ENCODE measurements at places on chromosomes 4 and X. TPM values are rescaled to one million over a fixed set of nuclear protein-coding genes. Genes with fewer than 3 reads are reported as not detected.
A peak's percentile ranks its signal among the peaks of the same experiment; 100 is the strongest.

DNA sequence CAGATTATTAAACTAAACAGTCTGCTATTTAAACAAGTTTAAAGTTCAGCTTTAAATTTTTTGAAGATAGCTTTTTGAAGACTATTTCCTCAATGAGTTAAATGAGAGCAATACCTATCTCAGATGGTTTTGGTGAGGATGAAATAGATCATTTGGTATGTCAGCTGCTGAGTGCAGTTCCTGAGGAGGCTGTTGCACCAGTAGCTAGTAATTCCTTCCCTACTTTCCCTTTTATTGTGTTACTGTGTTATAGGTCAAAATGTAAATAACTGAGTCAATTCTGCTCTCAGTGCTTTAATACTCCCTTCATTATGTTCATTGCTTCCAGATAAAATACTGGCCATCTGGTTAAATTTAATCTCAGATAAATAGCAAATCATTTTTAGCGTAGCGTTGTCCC lies 48.6 kb downstream of the BMPR1B start:
- no peak for DNase-seq

- no peak for DNase-seq
Observed at GRCh38 chr4:127610488-127610887, 22.3 kb upstream of the INTU start.

The FBXW7 gene
- total RNA-seq = 42.2 TPM

GRCh38 chrX:21838937-21839333 lies 482 bp upstream of the MBTPS2 start:
- DNase-seq = no peak

The TLL1 gene
- total RNA-seq = 31.0 TPM

- DNase-seq = no peak
Observed at GRCh38 chr4:6360385-6360784, 90.7 kb downstream of the WFS1 start.

GRCh38 chrX:130336531-130336930 lies 3.2 kb upstream of the SLC25A14 start:
- DNase-seq = no peak

The NUDT11 gene
- 0.51 TPM for total RNA-seq

DNA sequence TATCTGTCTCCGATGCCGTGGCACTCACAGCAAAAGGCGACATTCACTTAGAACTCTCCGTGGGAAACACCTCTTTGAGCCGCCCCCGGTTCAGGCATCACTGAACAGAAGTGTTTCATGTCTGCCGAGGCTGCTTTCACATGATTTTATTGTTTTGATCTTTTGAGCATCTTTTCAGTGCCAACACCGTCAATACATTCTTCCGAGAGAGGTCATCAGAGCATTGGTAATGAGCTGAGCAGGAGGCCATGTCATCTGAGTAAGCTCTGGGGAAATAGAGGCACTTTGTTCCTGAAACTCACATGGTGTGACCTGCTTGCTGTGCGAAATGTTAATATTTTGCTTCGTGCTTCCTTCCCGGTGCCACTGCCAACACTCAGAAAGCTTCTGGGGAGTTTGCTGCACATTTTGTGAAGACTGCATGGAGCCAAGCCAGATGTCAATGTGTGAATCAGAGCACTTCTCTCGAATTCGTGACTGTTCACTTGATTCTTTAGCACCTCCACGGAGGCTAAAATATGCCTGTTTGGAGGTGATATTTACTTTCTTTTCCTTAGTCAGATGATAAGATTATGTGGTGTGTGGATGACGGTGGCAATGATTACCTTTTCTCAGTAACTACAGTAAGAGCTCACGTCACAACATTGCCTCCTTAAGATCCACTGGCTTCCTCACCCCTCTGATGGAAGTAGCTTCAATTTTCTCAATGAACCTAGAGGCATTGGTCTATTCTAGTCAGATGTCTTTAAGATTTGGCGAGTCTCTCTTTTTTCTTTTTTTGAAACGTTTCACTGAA lies 222.3 kb upstream of the HS3ST1 start:
- peak; percentile 6 for DNase-seq

All from dermis microvascular lymphatic vessel endothelial cell (primary cell).